ENCODE measurements at places on chromosomes 5 and 9. TPM values are rescaled to one million over a fixed set of nuclear protein-coding genes. Genes with fewer than 3 reads are reported as not detected.
A peak's percentile ranks its signal among the peaks of the same experiment; 100 is the strongest.

DNA sequence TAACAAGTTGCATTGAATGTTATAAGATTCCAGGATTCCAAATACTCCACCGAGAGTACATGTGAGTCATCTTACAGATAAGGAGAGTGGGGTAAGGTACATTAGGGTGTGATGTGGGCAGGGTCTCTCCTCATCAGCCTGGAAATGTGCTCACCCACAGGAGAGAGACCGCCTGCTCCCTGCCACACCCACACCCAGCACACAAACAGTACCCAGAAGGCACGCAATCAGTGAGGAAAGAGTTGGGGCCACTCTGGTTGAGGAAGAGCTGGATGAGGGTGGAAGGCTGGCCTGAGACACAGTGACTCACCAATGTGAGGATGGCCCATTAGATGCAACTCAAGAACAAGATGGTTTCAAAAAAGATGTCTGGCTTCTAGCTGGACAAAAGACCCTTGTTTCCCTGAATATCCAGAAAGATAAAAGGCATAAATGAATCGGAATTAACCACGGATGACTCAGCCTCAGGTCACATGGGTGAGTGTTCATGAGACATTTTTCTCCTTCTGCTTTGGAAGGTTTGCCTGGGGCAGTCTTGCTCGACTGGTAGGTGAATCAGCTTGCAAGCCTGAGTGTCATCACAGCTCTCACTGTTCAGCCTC lies 51.1 kb upstream of the LHFPL2 start:
- no peak for DNase-seq

DNA sequence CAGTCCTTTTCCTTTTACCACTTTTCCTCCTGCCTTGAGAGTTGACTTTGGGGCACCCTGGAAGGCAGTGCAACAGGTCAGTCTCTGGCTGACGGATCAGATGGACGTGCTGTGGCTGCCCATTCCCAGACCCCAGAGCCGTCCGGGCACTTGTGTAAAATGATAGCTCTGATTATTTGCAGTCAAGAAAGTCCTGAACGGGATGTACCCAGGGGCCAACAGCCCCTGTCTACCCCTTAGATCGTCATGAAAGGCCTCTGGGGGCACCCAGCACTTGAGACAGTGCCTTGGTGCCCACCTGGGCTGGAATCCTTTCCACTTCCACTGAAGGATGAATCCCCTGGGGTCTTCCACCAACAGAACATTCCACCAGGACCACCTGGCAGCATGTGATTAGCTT lies 17.7 kb upstream of the ANGPTL2 start:
- DNase-seq: no peak

GRCh38 chr9:124779368-124780059 lies 2.6 kb downstream of the OLFML2A start:
- peak; percentile 7 for DNase-seq

The COX7C gene
- 484 TPM for total RNA-seq

The NUTM2F gene
- not detected for total RNA-seq

The IQGAP2 gene
- total RNA-seq: 74.9 TPM

The REEP2 gene
- total RNA-seq: 1.5 TPM

The C5orf58 gene
- total RNA-seq: not detected

The PTGER4 gene
- total RNA-seq: 51.4 TPM

The WNK2 gene
- 0.25 TPM for total RNA-seq

All from activated naive CD8-positive, alpha-beta T cell treated with anti-CD3 and anti-CD28 coated beads, Interleukin-2, amount 10 ng/mL, durations not matched to agents 7 days and 5 days (primary cell).